ENCODE measurements at places on chromosomes 4 and X.
A peak's percentile ranks its signal among the peaks of the same experiment; 100 is the strongest.

DNA sequence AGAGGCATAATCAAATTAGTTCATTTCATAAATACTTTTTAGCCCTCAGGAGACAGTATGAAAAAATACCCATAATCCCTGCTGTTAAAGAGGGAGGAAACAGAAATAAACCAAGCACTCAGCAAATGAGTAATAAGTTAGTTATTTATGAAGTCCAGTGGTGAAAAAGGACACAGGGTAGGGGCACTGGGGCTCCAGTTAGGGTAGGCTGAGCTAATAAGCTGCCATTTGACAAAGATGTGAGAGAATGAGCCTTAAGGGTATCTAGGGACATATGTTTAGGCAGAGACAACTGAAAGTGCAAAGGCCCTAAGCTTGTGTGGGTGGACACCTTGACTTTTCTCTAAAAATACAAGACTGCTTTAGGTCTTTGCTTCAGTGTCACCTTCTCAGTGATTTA is 94.4 kb downstream of the IL15 start:
- DNase-seq: no peak

DNA sequence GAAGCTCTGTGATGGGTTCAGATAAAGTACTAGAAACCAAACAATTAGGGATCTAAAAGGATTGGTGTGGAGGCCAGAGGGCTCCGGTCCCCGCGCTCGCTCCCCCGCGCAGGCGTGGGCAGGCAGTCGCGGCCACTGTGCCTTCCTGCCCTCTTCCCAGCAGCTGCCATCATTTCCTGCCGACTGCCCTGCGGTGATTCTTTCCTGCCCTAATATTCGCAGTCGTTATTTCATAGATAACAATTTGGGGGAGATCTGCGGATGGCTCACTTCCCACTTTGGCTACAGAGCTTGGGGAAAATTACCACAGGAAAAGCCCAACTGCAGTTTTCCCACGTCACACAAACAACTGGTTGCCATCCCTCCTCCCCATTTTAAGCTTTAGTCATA is 2.2 kb downstream of the GRIA2 start:
- no peak for DNase-seq

- DNase-seq: no peak
These were observed at the start of gene UGT2B11 for GRCh38 chr4:69214716-69215115. Gene UGT2B11 (minus strand): TSS chr4:69214748. CDS start chr4:69214722, 26 bp downstream.

GRCh38 chr4:27702730-27703431 is 842.2 kb downstream of the STIM2 start:
- DNase-seq: peak; percentile 64

GRCh38 chr4:16826406-16826910 is 72.0 kb downstream of the LDB2 start:
- no peak for DNase-seq

DNA sequence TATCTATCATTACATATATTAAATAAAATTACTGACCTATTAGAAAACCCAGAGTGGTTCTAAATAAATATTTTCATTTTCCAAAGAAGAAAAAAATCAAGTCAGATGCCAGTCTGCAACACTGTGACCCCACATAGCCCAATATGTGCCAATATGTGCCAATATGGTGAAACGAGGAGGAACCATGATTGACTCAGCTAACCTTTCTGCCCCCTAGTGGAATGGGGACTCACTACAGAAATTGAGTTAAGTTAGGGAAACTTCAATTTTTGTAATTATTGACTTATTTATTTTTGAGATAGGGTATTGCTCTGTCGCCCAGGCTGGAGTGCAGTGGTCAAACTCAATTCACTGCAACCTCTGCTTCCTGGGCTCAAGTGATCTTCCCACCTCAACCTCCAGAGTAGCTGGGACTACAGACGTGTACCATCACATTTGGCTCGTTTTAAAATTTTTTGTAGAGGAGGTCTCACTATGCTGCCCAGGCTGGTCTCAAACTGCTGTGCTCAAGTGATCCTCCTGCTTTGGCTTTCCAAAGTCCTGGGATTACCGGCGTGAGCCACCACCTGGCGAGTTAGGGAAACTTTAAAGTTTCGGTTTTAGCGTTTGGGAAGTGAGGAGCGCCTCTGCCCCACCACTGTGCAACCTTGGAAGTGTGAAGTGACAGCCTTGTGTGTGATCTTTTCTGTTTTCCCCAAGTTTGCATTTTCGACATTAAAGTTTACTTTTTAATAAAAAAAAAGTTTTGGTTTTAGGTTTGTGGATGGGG is 116.8 kb upstream of the SHISA3 start:
- peak; percentile 59 for DNase-seq

DNA sequence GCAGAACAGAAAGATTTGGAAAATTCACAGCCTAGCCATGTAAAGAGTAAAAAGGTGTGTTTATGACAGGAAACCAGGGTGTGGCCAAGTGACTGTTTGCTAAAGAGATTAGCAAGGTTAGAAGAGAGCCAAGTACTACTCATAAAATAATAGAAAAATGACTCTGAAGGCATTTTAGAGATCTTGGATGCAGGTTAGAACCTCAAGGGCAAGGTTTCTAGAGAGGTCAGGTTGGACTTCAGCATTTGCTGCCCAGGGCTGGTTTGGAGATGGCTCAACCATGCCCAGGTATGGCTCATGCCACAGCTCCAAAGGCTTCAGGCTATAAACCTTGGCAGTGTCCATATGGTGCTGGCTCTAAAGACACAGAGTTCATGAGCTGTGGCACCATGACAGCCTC is 40.6 kb upstream of the ADGRA3 start:
- DNase-seq: no peak
